ENCODE measurements at places on chromosomes 6 and 20.

GRCh38 chr6:163759542-163759941, 345.0 kb downstream of the QKI start:
- peak; percentile 17 for DNase-seq

- DNase-seq = peak; percentile 63
Observed at GRCh38 chr20:17557675-17558006, 12.2 kb upstream of the DSTN start.

GRCh38 chr6:7568021-7568420, 22.0 kb upstream of the SNRNP48 start:
- peak; percentile 93 for DNase-seq

GRCh38 chr6:50663806-50664205, 49.5 kb upstream of the TFAP2D start:
- DNase-seq = no peak

DNA sequence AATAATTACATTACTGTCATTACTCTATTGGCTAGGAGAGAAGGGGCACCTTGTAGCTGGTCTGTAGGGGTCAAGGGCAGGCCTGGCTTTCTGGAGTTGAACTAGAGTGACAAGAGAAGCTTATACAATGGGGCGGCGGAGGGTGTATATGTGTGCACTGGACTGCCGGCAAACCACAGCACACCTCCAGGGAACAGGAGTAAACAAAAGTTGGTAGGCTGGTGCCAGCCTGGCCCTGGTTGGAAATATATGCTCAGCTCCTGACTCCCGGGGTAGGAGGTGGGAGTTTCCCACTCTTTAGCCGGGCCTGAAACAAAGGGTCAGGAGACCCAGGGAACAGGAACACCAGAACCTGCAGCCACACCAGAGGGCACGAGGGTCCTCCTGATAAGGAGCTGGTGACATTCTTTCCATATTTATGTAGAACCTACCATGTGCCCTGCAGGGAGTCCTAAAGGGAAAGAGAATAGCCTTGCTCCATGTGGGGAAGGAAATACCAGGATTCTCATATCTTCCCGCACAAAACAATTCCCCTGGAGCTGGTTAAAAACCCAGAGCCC, 5.1 kb downstream of the C6orf132 start:
- no peak for DNase-seq

GRCh38 chr6:25583099-25583498, 68.9 kb upstream of the SCGN start:
- DNase-seq = no peak
